ENCODE measurements at places on chromosomes 1 and 21.

DNA sequence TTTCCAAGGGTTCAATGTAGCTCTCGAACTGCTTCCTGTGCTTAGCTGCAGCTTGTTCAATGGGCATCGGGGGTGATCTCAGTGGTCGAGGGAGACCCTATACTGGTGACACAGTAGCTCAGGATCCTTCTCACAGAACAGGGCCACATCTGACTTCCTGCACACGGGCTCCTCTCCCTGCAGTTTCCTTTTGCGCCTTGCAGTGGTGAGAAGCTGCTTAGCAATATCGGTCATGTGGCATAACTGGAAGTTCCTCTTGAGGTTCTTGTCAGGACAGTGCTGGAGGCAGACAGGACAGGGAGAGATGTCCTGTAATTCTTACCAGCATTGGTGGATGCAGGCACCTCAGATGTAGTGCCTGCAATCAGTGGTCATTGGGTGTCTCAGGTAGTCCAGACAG lies 140.5 kb upstream of the MAP1LC3C start:
- no peak for DNase-seq

DNA sequence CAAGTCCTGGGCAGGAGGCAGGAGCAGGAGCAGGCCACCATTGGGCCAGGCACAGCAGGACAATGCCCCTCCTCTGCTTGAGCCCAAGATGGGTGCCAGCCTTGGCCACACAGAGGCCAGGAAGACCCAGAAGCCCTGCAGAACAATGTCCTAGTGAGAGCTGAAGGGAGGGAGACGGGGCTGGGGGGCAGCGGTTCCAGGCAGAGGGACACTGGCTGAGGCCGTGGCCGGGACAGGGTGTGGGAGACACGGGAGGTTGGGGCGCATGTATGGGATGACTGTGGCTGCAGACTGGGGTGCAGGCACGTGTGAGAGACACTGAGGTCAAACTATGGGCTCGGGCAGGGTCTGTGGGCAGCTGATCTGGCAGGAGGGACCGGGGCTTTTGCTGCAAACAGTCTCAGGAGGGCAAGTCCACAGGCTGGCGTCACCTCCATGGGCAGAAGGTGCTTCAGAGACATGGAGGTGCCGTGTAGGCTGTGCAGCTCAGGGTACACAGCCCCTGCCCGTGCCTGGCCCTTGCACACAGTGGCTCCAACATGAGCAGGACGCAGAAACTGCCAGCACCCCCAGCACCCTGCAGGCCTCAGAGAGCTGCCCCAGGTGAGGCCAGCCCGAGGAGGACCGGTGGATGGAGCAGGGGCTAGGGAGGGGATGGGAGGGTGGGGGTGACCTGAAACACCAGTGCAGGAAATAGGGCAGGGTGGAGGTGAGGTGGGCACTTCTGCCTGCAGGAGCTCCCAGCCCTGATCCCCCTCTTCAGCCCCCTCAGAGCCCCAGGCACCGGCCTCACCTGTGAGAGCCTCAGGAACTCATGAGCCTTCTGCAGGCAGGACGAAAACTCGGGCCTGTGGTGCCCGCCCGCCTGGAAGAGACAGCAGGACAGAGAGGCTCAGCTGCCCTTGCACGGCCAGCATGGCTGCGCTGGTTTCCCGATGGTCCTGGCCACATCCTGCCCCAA lies 19.5 kb downstream of the LSS start:
- DNase-seq = no peak

DNA sequence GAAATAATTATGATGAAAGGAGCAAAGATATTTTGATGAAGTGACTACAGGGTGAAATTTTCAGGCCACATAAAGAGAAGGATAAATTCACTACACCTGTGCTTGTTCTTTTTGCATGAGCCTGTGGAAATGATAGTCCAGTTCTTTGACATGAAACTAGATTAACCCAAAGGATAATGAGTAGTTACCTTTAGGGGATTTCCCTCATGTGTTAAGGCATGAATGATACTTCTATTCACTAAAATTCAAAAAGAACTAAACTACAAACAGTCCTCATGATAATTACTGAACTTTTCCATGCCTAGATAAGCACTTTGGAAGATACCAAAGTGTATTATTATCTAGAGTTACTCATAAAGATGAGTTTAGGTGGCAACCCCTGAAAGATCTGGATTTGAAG lies 244.3 kb downstream of the PTPRC start:
- no peak for DNase-seq

DNA sequence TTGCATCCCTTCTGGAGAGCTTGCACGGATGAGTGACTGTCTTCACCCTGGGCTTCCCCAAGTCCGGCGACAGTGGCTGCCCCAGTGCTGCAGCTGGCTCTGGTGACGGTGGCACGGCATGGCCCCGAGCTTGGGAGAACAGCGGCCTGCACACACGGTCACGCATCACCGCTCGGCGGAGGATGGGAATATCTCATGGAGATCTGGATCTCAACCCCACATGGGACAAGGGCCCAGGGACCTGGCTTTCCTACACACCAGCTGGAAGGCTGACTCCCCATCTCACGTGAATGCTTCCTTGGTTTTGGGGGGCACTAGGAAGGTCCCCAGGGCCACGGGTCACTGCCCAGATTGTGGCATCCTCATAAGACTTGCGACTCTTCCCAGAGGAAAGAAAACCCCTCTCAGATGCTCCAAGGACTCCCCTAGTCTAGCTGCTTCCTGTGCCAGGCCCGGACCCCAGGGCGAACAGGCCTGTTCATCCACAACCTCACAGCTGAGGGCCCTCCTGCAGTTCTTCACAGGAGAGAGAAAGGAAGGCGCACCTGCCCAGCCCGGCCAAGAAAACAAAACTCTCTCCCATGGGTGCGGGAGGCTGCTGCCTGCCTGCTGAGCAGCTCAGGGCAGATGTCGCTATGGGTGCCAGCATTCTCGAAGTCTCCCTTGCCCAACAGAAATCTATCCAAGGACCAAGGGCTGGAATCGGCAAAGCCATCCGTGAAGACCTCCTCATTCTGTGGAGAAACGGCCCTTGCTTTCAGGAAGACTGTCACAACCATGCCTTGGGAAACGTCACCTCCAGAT lies 9.9 kb downstream of the CFAP410 start:
- peak; percentile 52 for DNase-seq

GRCh38 chr1:206924592-206925105 lies 2.9 kb upstream of the FCMR start:
- no peak for DNase-seq

DNA sequence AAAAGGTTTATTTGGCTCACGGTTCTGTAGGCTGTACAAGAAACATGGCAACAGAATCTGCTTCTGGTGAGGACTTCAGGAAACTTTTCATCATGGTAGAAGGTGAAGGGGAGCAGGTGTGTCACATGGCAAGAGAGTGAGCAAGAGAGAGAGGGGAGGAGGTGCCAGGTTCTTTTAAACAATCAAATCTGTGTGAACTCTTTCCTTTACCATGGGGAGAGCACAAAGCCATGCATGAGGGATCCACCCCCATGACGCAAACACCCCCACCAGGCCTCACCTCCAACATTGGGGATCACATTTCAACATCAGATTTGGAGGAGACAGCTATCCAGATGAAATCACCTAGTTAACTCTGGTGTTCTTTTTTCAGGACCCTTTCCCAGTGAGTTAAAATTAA lies 103.6 kb downstream of the GALNT2 start:
- no peak for DNase-seq

DNA sequence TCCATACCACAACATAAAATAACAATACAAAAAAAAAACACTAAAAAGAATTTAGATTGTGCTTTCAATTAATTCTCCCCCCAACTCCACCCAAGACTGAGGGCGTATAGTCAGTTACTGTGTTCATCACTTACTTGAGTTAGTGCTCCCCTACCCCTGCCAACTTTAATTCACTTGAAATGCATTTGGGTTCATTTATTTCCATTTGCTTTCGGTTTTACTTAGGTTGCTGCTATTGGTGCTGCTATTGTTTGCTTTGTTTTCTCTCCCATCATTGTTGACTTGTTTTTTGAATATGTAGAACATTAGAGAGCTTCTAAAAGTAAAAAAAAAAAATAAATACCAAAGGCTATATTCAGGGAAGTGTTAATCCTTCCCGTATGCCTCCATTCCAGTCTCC lies 10.7 kb upstream of the CYYR1 start:
- DNase-seq = no peak

DNA sequence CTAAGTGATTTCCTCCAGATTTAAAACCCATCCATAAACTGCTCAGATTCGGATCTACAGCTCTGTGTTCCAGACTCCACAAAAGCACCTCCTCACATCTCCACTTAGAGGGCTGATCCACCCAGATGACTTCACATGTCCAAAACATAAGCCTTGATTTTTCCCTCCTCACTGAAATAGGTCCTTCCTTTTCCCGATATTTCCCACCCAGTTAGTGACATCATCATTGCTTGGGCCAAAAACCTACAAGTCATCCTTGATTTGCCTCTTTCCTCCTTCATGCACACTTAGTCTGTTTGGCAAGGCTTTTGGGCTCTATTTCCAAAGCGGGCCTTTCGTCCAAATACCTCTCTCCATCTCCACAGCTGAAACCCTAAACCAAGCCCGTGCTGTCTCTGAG lies 32.3 kb downstream of the CCDC185 start:
- DNase-seq = no peak

DNA sequence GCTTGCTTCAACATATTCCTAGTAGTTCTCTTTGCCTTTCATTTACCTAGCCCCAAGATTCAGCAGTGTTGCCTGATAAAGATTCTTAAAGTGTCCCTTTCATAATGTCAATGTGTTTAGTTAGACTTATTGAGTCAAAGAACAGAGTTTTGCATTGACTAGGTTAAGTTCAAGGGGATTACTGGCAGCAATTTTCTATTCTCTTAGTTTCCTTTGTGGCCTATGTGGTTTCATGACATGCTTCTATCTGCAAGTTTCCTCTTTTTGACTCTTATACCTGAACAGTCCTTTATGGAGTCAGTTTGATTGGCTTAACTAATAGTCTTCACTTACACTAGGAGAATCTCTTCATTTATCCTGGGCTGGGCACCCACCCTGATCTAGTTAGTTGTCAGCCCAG lies 151.3 kb downstream of the ADGRL4 start:
- DNase-seq = no peak

DNA sequence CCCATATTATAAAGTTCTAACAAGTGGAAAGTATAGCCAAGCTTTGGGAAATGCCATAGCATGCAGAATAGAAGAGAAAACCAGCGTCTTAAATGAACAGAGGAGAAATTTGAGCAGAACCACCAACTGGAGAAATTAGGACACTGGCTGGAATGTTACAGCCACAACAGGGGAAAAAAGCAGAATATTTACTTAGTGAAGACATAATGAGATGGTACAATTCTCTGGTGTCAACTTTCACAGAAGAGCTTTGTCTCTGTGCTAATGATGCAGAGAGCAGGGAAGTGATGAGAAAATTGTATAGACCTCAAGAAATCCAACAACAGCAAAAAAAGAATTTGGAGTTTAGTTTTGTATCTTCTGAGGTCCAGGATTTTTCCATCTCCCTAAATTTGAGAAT lies 249.7 kb downstream of the KIF26B start:
- DNase-seq = no peak

- DNase-seq = no peak
Observed at GRCh38 chr1:109479311-109479710, 4.4 kb upstream of the ATXN7L2 start.

DNA sequence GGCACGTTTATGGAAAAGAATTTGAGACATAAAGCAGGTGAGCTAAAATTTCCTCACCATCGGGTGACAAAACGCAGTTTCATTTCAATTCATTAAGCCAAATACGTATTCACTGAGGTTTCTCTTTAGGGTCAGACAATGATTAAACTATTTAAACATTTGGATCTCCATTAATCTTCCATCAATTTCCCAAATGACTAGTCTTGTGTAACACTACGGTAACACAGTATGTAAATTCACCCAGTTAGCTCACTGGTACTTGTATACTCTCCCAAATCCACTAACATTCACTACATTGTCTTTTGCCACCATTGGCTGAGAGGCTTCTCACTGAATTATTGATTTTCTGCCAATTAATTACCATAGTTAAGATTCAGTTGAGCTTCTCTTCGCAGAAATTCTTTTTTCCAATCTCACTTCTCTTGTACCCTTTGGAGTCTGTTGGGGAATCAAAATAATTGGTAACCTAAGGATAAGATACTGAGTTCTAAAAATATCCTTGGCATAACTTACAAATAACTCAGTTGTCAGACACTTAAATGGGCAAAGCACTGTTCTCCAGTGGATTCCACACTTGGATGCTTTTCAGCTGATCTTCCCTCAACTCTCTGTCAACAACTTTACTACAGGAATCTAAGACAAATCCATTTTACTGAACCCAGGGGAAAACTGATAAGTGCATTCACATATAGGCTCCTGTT lies 40.7 kb downstream of the SIPA1L2 start:
- DNase-seq = no peak

- no peak for DNase-seq
Observed at GRCh38 chr1:213264531-213264930, 213.5 kb downstream of the RPS6KC1 start.

GRCh38 chr1:1598051-1598719 lies 1.8 kb downstream of the FNDC10 start:
- DNase-seq = no peak

- no peak for DNase-seq
Observed at GRCh38 chr21:20545454-20545853, 452.8 kb upstream of the NCAM2 start.

DNA sequence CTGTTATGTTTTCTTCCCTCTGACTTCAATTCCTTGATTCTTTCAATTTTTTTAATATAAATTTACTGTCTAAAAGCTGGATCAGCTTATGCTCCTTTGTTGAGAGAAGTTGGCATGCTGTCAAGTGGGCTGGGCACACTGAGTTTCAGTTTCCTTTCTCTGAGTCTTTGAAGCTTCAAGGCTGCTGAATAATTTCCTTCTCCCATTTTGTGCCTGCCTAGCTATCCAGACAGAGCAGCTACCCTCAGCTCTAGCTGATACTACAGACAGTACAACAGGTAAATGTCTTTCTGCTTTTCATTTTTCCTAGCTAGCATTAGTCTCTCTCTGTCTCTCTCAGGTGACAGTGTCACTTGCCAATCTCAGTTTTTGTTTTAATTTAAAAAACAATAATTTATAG lies at the start of gene IFI44:
IFI44 (plus strand) TSS at position 204 of the 400 bp plus-strand sequence. CDS start 365 bp downstream, outside the sequence.
- DNase-seq = no peak

DNA sequence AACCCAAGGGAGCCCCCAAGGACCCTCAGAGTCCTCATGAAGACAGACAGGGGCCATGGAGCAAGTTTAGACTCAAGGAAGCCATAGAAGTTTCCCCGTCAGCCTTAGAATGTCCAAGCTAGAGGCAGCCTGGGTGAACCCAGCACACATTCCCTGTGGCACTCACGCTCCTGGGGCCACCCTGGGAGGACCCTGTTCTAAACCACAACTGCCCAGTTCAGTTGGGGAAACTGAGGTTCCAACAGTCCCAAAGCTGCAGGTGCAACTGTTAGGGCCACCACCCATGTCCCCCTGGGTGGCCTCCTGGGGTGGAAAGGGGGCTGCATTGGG lies 9.3 kb downstream of the WNT3A start:
- DNase-seq = no peak

GRCh38 chr1:31335007-31335406 lies 37.9 kb downstream of the FABP3 start:
- DNase-seq = no peak

- DNase-seq = no peak
Observed at GRCh38 chr21:39132248-39132647, 51.0 kb downstream of the PSMG1 start.
